ENCODE measurements at places on chromosomes 11 and 22. TPM values are rescaled to one million over a fixed set of nuclear protein-coding genes. Genes with fewer than 3 reads are reported as not detected.

Gene ADAMTS8
- polyA plus RNA-seq: 0.09 TPM

Gene KLHDC7B
- polyA plus RNA-seq: 0.24 TPM

Gene OR6T1
- not detected for polyA plus RNA-seq

Gene C1QTNF5
- polyA plus RNA-seq: 25.9 TPM

Gene RDX
- polyA plus RNA-seq: 82.4 TPM

Gene TTC9C
- 46.3 TPM for polyA plus RNA-seq

Gene TMPRSS4
- not detected for polyA plus RNA-seq

Data from adrenal gland (tissue), 19 donors.